ENCODE measurements at places on chromosomes 6 and 20.

- peaks cover 54% of the 10 kb centered on the region for H3K27me3 ChIP-seq
- no peaks in the 10 kb centered on the region for H3K36me3 ChIP-seq
- no peak overlapping the region for H3K4me3 ChIP-seq
- H3K4me1 ChIP-seq = peaks cover 4% of the 10 kb centered on the region
- H3K27ac ChIP-seq = no peak overlapping the region
Observed at GRCh38 chr20:51565298-51566144, 23.0 kb upstream of the NFATC2 start.

- no peak for DNase-seq
- no peaks in the 10 kb centered on the region for H3K27me3 ChIP-seq
- no peaks in the 10 kb centered on the region for H3K4me1 ChIP-seq
- H3K4me3 ChIP-seq = no peak overlapping the region
- H3K27ac ChIP-seq = no peak overlapping the region
Observed at GRCh38 chr6:128188678-128189077, 287.8 kb upstream of the THEMIS start.

DNA sequence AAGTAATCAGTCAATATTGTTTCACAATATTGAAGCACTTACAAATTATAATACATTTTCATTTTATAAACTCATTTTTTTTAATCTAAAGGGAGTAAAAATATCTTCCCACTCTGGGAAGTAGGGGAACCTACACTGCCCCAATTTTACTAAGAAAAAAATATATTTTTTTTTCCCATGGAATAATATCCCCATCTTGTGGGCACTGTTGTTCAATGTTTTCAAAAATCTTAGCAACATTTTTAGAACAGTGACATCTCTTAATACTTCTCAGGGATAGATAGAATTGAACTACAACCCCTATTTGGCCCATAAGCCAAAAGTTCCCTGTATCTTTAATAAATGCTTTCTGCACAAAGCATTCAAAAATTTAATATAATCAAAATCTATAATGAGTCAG lies 42.9 kb downstream of the ARHGAP18 start:
- peaks cover 8% of the 10 kb centered on the region for H3K4me1 ChIP-seq
- no peak overlapping the region for H3K27ac ChIP-seq
- no peak for DNase-seq
- H3K36me3 ChIP-seq = no peaks in the 10 kb centered on the region
- no peak overlapping the region for H3K4me3 ChIP-seq

GRCh38 chr6:31740397-31741223 lies 805 bp downstream of the MSH5 start:
- H3K27me3 ChIP-seq = no peaks in the 10 kb centered on the region
- H3K36me3 ChIP-seq = peaks cover 10% of the 10 kb centered on the region
- DNase-seq = peak; percentile 59

- no peaks in the 10 kb centered on the region for H3K27me3 ChIP-seq
- H3K4me1 ChIP-seq = no peaks in the 10 kb centered on the region
- DNase-seq = no peak
Observed at GRCh38 chr6:68122032-68122431, 513.0 kb upstream of the ADGRB3 start.

- H3K4me1 ChIP-seq = peaks cover 21% of the 10 kb centered on the region
- H3K27ac ChIP-seq = peak overlapping the region; percentile 3
- DNase-seq = peak; percentile 16
- H3K36me3 ChIP-seq = no peaks in the 10 kb centered on the region
- H3K27me3 ChIP-seq = no peaks in the 10 kb centered on the region
Observed at GRCh38 chr6:89146718-89147700, 1.2 kb downstream of the PM20D2 start.

GRCh38 chr6:165219629-165220028 lies 89.8 kb downstream of the C6orf118 start:
- H3K27ac ChIP-seq = no peak overlapping the region
- DNase-seq = no peak
- no peaks in the 10 kb centered on the region for H3K36me3 ChIP-seq
- H3K4me1 ChIP-seq = no peaks in the 10 kb centered on the region

DNA sequence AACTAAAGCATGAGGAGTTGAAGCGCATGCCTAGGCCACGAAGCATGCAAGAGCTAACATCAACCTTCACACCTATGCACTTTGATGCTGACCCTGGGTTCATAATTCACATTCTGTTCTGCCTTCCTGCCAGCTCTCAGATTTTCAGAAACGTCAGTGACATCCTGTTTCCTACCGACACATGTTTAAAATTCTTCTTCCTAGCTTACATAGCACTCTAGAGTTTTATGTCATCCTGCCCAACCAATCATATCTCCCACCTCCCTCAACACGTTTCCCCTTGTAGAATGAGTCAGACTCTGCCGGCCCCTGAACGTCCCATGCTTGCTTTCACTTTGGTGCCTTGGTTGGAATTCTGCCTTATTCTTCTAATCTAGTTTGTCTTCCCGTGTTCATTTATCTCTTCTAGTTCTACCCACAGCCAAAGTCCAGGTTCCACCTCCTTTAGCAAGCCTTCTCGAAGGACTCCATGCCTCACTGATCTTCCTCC lies 97.2 kb upstream of the MAP7 start:
- H3K4me3 ChIP-seq = no peak overlapping the region
- no peaks in the 10 kb centered on the region for H3K27me3 ChIP-seq
- H3K36me3 ChIP-seq = peaks cover 45% of the 10 kb centered on the region
- no peaks in the 10 kb centered on the region for H3K4me1 ChIP-seq
- no peak overlapping the region for H3K27ac ChIP-seq

GRCh38 chr6:75896526-75896925 lies 147.5 kb downstream of the MYO6 start:
- peaks cover 2% of the 10 kb centered on the region for H3K27me3 ChIP-seq
- H3K27ac ChIP-seq = no peak overlapping the region
- no peaks in the 10 kb centered on the region for H3K4me1 ChIP-seq
- H3K4me3 ChIP-seq = no peak overlapping the region

DNA sequence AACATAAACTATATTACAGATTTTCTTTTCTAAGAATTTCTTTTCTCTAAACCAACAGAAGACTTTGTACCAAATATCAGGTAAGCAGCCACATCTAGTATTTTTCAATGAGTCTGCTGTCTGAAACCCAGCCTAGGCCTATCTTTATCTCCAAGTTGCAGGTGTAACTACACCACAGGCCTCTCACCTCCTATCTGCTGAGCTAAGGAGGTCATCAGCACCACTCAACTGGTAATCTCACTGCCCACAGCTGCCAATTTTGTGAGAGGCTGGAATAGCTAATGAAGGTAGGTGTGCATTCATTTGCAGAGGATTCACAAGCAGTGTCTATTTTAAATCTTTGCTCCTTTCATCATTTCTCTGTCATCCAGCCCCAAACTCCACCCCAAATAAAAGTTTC lies 584.8 kb downstream of the HDGFL1 start:
- no peak overlapping the region for H3K27ac ChIP-seq
- H3K4me1 ChIP-seq = no peaks in the 10 kb centered on the region
- no peaks in the 10 kb centered on the region for H3K27me3 ChIP-seq
- H3K4me3 ChIP-seq = no peak overlapping the region
